Left forelimb (tissue), 1 donor: ENCODE measurements at places on chromosomes 13 and 19.

DNA sequence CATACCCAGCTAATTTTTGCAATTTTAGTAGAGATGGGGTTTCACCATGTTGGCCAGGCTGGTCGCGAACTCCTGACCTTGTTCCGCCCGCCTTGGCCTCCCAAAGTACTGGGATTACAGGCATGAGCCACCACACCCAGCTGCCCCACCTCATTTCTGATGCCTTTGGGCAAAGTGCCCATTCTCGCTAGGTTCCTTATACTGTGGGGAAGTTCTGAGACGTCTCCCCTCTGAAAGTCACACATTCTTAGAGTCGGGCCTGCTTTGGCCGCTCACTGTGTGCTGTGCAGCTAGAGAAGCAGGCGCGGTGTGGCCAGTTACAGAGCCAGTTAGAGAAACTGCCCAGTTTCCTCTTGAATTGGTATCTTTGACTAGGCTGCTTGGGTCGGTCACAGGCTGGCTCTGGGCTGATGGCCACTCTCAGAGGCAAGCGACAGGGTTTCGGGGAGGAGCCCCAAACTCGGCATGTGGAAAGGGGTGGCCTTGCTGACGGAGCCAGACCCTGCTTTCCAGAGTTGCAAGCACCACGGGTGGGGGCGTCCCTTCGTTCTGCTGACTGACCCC lies 18.0 kb downstream of the PRAM1 start:
- DNase-seq = no peak

- DNase-seq = no peak
These were observed 747.2 kb downstream of the DIAPH3 start for GRCh38 chr13:59416561-59416960.

GRCh38 chr19:49362048-49362928 lies at the start of gene TEAD2:
TEAD2 (minus strand) TSS chr19:49362416; CDS start chr19:49360075, 2,341 bp downstream.
- DNase-seq = peak; percentile 92

DNA sequence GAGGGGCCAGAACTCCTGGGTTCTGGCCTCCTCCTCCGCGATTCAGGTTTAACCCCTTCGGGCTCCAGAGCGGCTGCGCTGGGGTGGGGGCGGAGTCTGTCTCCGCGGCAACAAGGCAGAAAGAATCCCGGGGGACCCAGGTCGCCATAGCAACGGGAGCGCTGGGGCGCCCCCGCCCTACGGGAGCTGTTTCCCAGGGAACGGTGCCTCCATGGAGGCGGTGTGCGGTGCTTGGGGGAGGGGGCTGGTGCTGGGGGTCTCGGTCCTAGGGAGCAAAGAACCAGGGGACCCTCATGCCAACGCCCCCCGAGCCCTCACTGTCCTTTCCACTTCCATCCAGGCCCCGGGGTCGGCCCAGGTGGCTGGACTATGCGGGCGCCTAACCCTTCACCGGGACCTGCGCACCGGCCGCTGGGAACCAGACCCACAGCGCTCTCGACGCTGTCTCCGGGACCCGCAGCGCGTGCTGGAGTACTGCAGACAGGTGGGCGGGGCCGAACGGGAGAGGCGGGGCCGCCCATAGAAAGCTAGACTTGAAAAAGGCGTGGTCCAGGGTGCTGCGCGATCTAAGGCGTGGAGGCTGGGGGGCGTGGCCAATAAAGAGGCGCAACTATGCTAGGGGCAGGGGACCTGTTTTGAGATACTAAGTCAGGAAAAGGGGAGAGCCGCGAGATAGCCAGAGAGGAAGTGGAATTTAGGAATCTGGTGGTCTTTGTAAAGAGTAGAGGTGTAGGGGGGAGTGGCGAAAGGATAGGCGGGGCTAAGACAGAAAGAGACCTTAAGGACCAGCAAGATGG lies 1.2 kb downstream of the APLP1 start:
- DNase-seq = no peak

DNA sequence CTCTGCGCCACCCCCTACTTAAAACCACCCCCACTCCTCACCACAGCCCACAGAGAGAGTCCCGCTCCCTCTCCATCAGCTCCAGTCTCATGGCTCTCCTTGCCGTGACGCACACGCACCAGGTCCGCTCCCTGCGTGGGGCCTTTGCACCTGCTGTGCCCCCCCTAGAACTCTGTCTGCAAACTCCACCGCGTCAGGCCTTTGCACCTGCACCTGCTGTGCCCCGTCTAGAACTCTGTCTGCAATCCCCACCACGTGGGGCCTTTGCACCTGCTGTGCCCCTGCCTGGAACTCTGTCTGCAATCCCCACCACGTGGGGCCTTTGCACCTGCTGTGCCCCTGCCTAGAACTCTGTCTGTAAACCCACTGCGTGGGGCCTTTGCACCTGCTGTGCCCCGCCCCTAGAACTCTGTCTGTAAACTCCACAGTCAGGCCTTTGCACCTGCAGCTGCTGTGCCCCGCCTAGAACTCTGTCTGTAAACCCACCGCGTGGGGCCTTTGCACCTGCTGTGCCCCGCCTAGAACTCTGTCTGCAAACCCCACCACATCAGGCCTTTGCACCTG lies 4.2 kb downstream of the SHC2 start:
- no peak for DNase-seq

DNA sequence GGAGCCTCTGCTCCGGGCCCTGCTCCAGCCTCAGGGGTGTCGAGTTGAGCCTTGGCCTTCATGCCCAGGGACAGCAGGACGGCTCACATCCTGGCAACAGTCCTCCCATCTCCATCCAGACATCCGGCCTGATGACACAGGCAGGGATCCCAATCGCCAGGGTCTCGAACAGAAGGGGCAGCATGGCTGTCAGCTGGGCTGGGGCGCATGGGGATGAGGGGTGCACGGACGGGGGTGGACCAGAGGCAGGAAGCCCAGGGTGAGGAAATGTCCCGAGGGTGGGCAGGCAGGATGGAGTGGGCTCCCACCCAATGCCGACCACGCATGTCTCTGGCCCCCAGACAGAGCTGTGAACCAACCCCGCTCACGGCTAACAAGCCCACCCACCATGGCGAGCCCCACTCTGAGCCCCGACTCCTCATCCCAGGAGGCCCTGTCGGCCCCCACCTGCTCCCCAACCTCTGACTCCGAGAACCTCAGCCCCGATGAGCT lies 16.2 kb downstream of the EVI5L start:
- DNase-seq = peak; percentile 62

- DNase-seq = no peak
These were observed 78.9 kb downstream of the RXFP2 start for GRCh38 chr13:31818236-31818635.

GRCh38 chr13:25421612-25422011 lies 49.8 kb downstream of the ATP8A2 start:
- no peak for DNase-seq

GRCh38 chr19:11780431-11781020 lies 13.7 kb downstream of the ZNF441 start:
- DNase-seq = no peak

GRCh38 chr13:51645154-51645650 lies 60.9 kb downstream of the WDFY2 start:
- no peak for DNase-seq

- DNase-seq = no peak
These were observed 97.3 kb downstream of the STARD13 start for GRCh38 chr13:33188093-33188882.

GRCh38 chr13:97120976-97121375 lies 101.2 kb upstream of the MBNL2 start:
- no peak for DNase-seq

GRCh38 chr19:16366433-16367260 lies 42.0 kb downstream of the KLF2 start:
- DNase-seq = no peak

GRCh38 chr19:30357580-30357954 lies 14.6 kb upstream of the ZNF536 start:
- no peak for DNase-seq

DNA sequence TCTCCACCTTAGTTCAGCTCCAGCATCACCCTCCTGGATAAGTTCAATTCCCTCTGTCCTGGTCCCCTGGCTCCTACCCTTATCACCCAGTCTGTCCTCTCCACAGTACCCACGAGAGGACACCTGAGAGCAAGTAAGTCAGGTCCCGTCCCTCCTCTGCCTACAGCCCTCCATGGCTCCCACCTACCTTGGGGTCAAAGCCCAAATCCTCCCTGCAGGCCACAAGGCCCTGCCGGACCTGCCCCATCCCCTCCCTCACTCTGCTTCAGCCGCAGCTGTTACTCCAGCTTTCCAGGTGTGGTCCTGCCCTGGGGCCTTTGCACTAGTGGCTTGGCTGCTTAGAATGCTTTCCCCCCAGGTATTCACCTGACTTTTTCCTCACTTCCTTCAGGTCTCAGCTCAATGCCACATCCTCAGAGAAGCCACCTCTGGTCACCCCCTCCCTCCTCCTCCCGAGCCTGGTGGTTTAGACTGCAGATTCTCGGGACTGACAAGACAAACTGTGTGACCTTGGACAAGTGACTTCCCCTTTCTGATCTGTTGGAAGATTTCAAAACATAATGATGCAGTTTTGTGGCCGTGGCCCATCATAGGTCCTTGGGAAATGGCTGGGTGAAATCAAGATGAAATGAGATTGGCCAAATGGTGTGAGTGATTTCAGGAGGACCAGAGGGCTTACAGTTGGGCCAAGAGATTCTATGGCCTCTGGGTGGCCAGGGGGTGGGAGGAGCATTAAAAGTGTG lies 3.6 kb downstream of the TUBB4A start:
- no peak for DNase-seq

DNA sequence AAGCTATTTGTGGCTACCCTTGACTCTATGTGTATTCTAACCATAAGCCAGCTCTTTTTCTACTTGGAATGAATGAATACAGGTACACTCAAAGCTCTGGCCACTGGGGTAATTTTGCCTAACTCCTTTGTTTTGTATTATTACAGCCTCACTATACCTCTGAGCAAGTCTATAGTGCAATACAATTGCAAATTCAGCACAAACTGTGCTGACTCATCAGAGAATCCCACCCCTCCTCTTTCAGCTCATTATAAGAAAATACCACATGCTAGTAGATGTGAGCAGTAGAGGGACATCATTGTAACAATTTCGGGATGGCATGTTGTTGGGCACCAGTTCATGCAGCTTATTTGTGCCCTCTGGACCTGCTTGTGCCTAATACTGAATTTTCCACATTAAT lies 1382.2 kb downstream of the SLITRK5 start:
- DNase-seq = no peak

DNA sequence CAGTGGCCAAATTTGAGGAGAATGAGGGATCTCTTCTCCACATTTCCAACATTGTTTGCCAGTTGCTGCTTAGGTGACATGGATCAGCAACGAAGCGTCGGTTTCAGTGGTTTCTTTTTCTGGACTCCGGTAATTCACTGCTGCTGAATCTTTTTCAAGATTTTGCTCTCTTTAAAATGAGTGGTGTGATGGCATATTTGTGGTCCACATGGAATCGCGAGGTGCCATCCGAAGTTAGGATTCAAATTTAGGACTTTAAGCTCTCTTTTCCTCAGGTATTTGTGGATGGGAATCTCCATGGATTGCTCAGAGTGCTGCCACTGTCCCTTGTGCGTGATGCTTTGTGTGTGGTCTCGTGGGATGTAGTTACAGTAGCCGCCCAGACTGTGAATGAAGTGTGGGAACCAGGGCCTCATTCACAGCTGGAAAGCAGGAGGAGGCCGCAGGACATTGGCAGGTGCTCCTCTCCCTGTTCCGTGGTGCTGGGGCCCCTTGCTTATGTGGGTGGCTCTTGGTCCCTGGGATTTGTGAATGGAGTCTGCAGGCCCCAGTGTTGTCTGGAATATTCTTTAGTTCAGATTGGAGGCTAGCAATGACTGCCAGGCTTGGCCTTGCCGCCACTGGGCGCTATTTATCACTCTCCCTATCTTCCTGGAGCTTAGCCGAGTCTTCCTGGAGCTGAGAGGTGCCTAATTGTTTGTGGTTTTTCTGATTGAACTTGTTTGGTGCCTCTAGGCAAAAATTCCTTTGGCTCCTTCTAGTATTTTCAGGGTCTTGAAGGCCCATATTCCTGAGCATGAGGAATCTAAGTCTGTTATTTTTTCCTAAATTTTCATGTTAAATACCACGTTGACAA lies 1.5 kb downstream of the ILF3 start:
- no peak for DNase-seq

GRCh38 chr13:114311387-114311786 lies 2.9 kb upstream of the CHAMP1 start:
- DNase-seq = no peak

DNA sequence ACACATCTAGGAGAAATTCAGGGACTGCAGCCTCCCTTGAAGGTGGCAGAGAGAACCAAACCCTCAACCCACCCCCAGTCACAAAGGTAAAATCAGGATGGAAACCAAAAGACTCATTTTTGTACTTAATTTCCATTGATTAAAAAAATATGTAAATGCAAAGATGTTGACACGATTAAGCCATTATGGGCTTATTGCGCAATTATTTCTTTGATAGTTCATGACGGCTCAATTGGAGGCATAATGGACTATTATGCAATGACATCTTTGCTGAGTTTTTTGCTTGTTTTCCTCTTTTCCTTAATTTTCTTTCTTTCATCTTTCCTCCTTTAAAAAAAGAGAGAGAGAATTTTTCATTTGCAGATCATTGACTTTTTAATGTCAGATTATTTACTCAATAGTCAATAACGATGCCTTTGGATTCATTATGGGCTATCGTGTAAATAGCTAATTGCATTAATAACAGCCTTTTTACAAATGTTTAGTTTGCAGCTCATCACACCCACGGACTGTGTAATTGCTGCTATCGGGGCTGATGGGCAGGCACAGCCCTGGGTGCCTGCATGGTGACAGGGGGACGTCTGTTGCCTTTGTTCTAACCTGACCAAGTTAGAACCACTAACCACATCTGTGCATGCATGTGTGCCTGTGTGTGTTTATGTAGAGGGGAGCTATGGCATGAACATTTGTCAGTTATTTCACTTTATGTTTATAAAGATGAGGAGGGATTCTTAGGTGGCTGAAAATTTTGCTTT lies 482.4 kb upstream of the TSHZ3 start:
- no peak for DNase-seq

DNA sequence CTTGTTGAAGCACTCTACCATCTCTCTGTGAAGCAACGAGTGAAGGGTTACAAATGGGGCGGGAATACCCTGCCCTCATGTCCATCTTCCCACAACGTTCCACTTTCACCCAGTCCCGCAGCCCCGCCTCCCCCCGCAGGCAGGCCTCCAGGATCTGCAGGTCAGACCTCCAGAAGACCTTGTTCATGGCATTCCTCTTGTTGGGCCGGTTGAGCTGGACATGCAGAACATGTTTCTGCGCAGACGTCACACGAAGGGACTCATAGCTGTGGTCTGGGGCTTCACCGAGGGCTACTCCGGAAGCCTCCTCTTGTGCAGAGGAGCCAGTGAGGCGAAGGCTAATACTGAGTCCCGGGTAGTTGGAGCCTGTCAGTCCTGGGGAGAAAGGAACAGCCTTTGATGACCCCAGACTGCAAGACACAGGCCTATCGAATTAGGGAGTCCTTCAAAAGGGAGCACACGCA lies 420 bp downstream of the ECH1 start:
- DNase-seq = no peak

GRCh38 chr19:44644402-44645016 lies 799 bp downstream of the PVR start:
- no peak for DNase-seq

- DNase-seq = no peak
These were observed 979 bp downstream of the AKAP8 start for GRCh38 chr19:15378534-15379082.

GRCh38 chr13:97573011-97573410 lies 139.0 kb downstream of the RAP2A start:
- no peak for DNase-seq

- no peak for DNase-seq
These were observed 18.0 kb downstream of the ARHGAP35 start for GRCh38 chr19:46878613-46879375.

- DNase-seq = no peak
These were observed 107.9 kb downstream of the RGCC start for GRCh38 chr13:41565216-41565615.
